Stimulated activated CD4-positive, alpha-beta T cell treated with anti-CD3 and anti-CD28 coated beads, Interleukin-12 subunit alpha, Interleukin-12 subunit beta, amount 100 ng/mL, for 48 hours (primary cell): ENCODE measurements at places on chromosomes 16 and 17.

DNA sequence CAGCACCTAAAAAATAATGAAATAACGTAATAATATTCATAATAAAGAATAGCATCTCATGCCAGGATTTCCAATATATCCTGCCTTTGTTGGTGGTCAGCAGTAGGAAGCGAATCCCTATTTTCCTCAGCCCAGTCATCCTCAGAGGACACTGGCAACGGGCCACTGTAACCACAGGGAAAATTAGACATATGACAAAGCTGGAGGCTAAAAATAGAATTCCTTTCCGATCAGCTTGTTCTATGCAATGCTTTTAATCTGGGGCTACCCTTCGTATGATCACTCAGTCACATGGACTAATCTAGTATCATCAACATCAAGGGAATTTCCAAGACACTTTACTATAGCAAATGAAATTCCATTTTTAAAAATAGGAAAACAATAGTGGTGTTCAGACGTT lies 246.9 kb upstream of the KCNJ16 start:
- DNase-seq = no peak

DNA sequence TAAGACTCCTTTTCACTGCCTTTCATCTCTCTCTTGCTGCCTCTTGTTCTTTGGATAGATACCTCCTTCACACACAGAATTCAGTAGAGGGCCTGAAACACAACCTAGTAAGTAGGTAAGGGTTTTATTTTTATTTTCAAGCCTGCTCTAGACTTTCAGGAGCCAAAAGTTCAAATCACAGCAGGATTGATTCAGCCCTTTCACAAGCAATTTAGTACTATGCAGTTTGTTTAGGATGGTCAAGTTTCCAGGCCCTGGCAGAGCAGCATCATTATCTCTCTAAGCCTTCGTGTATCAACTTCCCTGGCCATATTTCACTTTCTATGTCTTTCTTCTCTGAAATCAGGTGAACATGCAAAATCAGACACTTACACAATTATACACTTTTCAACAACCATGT lies 148.8 kb upstream of the CORO6 start:
- no peak for DNase-seq

- DNase-seq = no peak
Observed at GRCh38 chr16:2043667-2044451, 3.8 kb downstream of the NTHL1 start.

DNA sequence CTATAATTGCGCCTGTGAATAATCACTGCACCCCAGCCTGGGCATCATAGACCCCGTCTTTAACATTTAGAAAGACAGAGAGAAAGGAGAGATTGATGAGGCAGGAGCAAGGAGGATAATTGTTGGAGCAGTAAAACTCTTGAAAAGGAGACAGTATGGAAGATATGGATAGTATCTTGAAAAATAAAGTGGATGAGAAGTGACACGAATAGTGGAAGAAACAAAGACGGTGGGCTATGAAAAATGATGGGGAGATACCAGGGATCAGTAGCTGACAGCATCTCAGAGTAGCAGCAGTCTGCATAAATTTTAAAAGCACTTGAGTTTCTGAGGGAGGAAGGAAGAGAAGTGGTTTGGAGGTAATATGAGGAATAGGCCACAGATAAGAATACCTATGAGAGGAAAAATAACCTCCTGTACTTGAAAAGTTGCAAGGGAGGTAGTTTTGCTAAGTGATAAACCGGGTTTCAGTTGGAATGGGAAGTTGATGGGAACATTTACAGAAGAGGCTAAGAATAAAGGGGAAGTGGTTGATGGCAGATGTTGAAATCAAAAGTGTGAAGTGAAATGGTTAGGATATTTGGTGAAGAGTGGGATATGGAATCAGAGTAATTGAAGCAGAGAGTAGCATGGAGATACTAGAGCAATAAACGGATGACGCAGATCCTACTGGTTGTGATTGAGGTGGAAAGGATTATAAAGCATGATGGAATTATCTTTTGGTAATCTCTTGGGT lies 1.8 kb upstream of the PPM1D start:
- no peak for DNase-seq

DNA sequence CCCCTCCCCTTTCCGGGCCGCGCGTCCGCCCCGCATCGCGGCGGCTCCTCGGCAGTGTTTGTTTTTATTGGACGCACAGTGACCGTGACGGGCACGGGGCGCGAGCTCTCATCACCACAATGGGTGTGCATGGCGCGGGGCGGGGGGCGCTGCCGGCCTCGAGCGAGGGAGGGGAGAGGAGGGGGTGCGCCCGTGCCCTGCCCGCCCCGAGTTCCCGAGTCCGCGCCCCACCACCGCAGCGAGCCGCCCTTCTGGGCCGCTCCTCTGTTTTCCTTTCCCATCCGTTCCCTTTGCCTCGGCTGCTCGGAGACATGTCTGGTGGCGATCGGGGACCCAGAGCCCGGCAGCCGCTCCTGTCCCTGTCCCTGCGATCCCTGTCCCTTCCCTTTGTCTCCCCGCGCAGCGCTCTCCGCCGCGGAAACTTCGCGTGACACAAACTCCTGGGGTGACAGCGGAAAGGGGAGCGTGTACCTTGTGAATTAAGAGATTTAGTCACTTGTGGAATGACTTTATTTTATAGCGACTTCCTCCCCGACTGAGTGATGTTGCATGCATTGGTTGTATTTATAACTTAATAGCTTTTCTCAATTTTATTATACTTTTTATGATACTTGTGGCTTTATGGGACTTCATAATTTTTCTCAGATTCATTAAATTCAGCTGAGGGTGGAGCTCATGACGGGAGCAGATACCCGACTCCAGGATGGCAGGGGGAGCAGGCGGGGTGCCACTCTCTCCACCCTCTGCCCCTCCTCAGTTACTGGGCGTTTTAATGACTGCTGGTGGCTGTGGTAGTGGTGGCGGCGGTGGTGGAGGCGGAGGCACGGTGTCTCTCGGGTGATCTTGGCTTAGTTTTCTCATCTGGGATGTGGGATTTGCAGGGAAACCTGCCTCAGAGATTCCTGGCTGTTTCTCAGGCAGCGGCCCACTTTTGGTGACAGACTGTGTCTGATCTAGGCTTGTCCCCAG lies 40.8 kb downstream of the MRM1 start:
- DNase-seq = no peak

- peak; percentile 63 for DNase-seq
Observed at GRCh38 chr16:67326472-67327309, at the start of the genes KCTD19 and LRRC36. Gene KCTD19, minus strand, starts transcription at chr16:67326741. Its CDS starts 34 bp downstream, at chr16:67326707. Gene LRRC36, plus strand, starts transcription at chr16:67326815. Its CDS starts 48 bp downstream, at chr16:67326863.

- no peak for DNase-seq
Observed at GRCh38 chr17:10318535-10318934, 54.3 kb downstream of the MYH13 start.

DNA sequence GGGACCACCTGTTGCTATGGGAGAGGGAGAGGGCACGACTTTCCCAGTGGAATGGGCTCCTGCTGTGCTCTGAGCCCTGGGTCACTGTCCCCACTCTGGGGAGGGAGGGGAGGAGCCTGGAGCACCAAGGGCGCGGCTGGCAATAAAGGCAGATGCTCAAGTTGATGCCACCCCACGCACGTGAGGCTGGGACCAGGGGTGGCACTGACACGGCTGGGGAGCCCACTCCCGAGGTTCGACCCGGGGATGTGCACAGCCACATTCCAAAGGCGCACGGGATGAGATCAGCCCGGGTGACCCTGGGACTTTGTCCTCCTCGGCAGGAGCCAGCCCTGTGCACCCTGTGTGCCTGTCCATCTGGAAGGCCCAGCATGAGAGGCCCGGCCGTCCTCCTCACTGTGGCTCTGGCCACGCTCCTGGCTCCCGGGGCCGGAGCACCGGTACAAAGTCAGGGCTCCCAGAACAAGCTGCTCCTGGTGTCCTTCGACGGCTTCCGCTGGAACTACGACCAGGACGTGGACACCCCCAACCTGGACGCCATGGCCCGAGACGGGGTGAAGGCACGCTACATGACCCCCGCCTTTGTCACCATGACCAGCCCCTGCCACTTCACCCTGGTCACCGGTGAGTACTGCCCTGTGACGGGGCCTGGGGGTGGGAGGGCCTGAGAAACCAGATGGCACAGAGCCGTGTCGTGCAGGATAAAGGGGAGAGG lies at the start of gene ENPP7:
Gene ENPP7 (plus strand): TSS at position 175 of the 715 bp plus-strand sequence. CDS start 197 bp downstream, at position 372.
- no peak for DNase-seq

- DNase-seq = no peak
Observed at GRCh38 chr17:8875957-8876356, 8.5 kb upstream of the PIK3R6 start.

DNA sequence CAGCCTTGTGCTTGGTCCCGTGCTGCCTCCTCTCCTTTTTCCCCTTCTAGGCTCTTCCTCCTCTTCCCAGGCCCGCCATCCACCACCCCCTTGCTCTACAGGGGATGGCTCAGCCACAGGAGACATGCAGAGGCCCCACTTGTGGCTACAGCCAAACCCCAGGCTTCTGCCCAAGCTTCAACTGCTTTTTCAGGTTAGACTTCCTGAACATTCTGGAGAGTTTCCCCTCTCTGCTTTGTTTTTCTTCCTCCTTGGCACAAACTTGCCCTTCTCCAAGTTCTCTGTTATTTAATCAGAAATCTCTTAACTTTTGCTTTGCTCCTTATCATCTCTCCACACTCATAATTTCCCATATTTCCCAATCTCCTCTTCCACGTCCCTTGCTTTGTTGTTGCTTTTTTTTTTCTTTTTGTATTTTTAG lies 18.3 kb upstream of the HAS3 start:
- DNase-seq = no peak

GRCh38 chr16:89136931-89137330 lies 34.6 kb upstream of the CDH15 start:
- DNase-seq = no peak

- DNase-seq = no peak
Observed at GRCh38 chr17:2406271-2406902, 5.5 kb upstream of the MNT start.

GRCh38 chr17:19510903-19511302 lies 22.8 kb upstream of the SLC47A1 start:
- DNase-seq = no peak

DNA sequence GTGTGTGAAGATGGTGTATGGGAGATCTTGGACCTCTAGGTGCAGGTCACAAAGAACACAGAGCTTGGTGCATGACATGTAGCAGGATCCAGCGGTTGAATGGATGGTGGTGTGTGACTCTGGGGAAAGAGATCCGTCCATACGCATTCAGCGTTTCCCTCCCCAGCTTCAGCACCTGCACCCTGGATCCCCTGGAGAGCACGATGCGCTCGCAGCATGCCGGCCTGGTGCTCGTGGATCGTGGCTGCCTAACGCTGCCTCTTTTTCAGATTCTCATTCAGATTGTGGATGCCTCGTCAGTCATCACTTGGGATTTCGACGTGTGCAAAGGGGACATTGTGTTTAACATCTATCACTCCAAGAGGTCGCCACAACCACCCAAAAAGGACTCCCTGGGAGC lies 70.9 kb downstream of the SEC14L1 start:
- DNase-seq = no peak

- DNase-seq = no peak
Observed at GRCh38 chr16:2471016-2471652, at the start of gene NTN3. Gene NTN3, plus strand, starts transcription at chr16:2471297. Its CDS starts 405 bp downstream, at chr16:2471702.

DNA sequence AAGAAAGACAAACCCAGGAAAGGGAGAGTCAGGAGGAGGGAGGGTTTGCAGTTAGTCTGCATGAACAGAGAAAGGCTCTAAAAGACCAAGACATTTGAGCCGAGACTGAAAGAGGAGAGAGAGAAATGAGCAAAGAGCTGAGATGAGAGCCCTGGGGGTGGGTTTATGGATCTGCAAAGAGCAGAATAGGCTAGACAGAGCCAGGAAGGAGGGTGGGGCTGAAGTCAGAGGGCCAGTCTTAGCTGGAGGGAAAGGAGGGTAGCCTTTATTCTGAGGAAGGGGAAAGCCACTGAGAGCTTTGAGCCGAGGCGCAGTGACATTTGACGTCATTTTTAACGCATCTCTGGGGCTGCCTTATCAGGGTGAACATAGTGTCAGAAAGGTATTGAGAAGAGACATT lies 85.7 kb upstream of the CDH13 start:
- DNase-seq = no peak

GRCh38 chr16:3582276-3583165 lies 5.3 kb upstream of the NLRC3 start:
- DNase-seq = no peak

DNA sequence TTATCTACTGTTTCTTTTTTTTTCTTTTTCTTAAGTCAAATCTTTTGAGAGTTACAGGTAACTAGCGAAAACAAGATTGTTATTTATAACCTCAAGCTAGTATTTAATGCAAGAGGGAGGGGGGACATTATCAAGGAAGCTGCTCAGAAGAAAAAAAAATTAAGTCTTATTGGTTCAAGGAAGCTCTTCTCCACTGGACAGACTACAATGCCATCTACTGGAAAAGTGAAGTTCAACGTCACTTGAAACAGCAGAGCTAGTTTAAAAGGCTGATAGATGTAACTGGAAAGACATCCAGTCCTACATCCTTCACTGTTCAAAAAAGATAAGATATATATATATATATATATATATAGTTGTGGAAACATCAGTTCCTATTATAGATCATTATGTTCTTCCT lies 418.0 kb upstream of the PSMD7 start:
- DNase-seq = no peak

DNA sequence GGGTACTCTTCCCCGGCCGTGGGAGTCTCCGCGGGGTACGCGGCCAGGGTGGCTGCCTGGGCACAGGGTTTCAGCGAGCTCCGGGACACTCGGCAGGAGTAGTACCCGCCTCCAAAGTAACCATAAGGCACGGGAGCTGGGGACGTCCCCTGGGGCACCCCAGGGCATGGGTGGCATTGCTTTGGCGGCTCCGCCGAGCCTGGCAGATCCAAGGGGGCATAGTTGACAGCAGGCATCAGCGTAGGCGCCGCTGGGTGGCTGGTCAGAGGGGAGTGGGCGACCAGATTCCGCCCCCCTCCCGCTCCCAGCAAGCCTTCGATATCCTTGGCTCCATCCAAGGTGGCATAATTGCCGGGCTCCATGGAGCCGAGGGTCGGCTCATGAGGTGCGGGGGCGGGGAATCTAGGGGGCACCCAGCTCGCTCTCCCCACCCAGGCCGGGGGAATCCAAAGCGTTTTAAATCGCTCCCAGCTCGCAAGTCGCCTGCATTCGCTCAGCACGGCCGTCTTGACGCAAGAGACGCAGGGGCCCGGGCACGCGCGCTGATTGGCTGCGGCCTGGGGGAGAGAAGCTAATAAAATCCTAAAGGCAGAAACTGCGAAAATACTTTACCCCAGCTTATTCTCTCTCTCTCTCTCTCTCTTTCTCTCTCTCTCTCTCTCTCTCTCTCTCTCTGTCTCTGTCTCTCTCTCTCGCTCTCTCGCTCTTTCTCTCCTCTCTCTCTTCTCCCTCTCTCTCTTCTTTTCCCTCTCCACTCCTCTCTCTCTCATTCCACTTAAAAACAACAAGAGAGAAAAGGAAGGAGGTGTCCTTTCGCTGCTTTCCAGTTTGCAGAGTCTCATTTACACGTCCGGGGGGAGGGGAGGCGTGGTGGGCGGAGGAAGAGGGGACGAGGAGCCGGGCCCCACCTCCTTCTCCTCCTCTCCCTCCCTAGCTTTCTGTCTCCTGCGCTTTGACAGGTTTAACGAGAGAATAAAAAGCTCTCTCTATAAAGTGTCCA lies at the start of gene HOXB13:
Gene HOXB13 (minus strand): TSS at position 519 of the 1,000 bp plus-strand sequence. CDS start 157 bp downstream, at position 362.
- peak; percentile 20 for DNase-seq

- DNase-seq = no peak
Observed at GRCh38 chr16:1492082-1492922, 858 bp upstream of the TELO2 start.

GRCh38 chr16:65896448-65897153 lies 469.9 kb upstream of the CDH5 start:
- DNase-seq = no peak
